ENCODE measurements at places on chromosomes 2 and 18.

DNA sequence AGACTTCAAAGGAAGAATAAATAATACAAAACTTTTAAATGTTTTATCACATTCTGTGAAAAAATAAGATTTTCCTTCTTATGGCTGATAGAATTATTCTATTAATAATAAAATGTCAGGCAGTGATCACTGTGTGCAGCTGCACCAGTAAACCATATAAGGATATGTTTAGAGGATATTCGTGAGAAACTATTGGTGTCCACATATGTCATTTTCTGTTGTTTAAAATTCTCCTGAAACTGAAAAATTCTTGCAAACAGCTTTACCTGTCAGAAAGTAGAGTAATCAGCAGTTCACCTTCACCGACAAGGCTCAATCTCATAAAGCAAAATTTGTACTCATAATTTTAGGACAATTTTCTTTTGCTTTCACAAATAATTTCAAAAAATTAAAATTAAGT lies 170.1 kb upstream of the KCNH7 start:
- DNase-seq, result no peak

DNA sequence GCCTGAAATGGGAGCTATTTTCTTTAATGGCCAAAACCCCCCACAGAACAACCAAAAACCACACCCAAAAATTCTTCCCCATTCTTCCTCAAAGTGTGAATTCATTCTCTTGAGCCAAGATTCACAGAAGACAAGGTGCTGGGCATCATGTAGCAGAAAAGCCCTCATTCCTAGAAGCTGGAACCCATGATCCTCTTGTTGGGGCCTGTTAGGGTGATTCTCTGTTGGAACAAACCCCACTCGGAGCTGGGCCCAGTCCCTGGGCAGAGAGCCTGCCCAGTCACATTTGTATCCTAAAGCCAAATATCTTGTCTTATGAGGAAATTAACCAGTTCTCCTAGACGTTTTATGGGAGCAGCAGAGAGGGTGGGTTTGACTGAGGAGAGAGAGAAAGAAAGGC lies 22.8 kb upstream of the VPS4B start:
- DNase-seq, result no peak

DNA sequence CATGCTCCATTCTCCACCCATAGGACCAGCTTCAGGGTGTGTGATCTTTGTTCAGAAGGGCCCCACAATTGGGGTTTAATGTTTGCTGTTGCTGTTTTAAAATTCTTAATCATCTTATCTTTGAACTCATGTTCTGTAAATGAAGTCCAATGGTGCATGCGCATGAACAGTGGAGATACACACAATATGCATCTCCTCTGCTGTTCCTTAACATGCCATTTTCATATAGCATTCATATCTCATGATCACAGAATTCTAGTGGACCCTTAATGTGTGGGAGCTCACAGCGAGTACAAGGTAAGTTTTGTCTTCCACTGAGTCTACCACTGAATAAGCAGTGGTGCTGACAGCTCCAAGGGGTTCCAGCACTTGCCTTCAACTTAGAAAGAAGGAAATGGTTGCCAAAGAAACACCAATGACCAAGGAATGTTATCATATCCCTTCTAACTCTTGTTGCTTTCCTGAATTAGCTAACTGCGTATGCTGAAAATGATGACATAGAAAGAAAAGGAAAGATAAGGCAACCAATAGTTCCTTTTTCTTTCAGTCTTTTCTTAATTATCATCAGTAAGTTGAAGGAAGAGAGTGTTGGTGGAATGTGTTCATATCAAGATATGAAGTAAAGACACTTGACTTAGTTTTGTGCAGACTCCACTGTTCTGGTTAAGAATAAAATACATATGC lies 258.9 kb upstream of the FBXO11 start:
- no peak for DNase-seq

- DNase-seq, result no peak
Observed at GRCh38 chr2:46800218-46800617, 115.4 kb downstream of the MCFD2 start.

GRCh38 chr2:94874277-94874997 lies 3.2 kb downstream of the TEKT4 start:
- peak; percentile 77 for DNase-seq

- no peak for DNase-seq
Observed at GRCh38 chr2:36769106-36769505, 72.6 kb downstream of the VIT start.

GRCh38 chr2:174395284-174395968 lies at the start of gene SCRN3:
TSS of gene SCRN3 (plus strand) at chr2:174395730. CDS start at chr2:174398284, 2,554 bp downstream.
- peak; percentile 85 for DNase-seq

DNA sequence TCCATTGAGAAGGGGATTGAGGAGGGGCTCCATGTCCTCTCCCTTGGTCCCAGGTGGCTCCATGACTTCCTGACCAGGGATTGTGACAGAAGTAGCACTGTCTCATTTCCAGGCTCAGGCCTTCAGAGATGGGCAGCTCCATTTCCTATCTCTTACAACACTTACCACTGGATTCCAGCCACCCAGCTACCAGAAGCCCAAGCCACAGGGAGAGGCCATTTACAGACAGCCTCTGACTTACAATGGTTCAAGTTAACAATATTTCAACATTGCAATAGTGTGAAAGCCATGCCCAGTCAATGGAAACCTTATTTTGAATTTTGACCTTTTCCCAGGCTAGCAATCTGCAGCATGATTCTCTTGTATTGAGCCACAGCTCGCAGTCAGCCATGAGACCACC lies 164.9 kb upstream of the AGAP1 start:
- no peak for DNase-seq

GRCh38 chr2:69575926-69576325 lies 67.6 kb downstream of the AAK1 start:
- DNase-seq, result no peak

- no peak for DNase-seq
Observed at GRCh38 chr18:12924616-12925015, 23.2 kb upstream of the SEH1L start.

DNA sequence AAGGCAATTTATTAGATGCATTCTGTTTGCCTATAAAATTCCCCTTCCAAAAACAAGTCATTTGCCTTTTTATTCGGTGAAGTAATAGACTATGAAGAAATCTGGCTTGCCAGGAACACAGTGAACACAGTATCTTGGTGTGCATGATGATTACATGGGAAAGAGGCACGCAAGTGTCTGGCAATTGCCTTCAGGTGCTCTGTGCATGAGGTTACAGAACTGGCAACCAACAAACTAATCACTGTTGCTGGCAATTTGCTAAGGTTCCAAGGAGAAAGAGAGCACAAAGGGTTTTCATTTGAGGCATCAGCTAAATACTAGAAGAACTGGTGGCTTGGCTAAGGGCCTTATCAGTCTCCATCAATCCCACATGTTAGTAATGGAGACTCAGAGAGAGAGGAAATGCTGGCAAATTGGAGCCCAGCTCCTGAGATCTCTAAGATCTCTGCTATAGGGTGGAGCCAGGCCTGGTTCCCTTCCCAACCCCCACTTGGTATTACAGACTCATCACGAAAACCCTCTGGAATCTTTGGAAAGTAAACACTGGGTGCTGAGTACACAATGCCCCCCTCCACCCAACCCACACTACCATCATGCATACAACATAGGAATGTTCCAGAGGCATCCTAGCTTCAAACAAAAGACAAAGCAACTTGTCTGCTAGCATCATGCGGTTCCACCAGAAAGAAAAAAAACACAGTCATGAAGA lies 10.4 kb downstream of the RNF152 start:
- DNase-seq, result no peak

- no peak for DNase-seq
Observed at GRCh38 chr2:142131010-142131669, at the start of gene LRP1B. TSS of gene LRP1B (minus strand) at chr2:142131016. CDS start at chr2:142130729, 287 bp downstream.

DNA sequence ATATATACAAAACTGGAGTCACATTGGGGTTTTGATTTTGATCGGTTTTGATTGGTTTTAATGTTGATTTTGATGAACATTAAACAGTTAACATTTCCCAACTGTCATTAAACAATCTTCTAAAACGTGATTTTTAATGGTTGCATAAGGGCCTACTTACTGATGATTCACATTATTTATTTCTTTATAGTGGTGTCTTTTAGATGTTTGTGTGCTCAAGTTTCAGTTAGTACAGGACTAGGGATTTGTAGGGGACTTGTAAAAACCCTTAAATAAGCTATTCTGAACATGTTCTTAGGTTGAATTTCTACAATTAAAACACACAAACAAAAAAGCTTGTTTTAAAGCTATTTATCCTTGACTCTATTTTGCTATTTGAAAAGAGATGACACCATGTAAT lies 61.6 kb downstream of the TTC21B start:
- no peak for DNase-seq

- DNase-seq, result no peak
Observed at GRCh38 chr2:15127301-15127700, 433.8 kb downstream of the NBAS start.

DNA sequence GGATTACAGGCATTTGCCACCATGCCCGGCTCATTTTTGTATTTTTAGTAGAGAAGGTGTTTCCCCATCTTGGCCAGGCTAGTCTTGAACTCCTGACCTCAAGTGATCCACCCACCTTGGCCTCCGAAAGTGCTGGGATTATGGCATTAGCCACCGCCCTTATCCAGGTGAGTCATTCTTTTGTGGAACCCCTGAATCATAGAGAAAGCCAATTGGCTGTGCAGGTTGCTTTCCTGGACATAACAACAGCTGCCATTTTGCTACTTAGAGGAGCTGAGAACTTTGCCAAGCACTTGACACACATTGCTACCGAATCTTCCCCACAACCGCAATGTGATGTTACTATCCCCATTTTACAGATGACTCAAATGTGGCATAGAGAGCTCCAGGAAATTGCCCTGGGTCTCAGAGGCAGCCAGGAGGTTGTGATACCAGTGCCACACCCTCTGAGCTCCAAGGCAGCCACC lies 36.0 kb downstream of the SETBP1 start:
- peak; percentile 84 for DNase-seq

DNA sequence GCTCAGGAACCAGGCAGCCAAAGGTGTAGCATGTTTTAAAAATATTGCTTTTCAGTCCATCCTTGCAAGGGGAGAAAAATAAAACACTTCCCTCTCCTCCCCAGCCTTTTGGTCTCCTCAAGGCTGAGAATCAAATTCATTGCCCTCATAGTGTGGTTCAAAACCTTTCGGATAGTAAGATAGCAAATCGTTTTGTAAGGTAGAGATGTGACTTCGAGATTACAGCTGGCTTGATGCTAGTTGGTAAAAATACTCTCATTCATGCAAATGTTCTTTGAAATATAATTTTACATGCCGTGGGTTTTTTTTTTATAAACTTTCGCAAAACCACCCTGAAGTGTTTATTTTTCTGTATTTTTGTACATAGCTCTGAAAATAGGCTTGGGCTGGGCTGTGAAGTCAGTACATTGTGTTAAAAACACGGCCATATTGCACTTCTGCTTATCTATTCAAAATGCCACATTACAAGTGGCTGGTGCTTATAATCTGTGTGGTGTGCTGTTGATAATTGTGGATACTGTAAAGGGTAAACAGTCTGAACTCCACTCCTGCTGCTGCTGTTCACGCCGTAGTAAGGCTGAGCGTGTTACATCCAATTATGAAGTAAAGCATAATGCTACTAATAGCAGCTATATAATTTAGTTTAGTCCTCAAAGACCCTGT lies 172.0 kb upstream of the SIX3 start:
- DNase-seq, result no peak

- DNase-seq, result no peak
Observed at GRCh38 chr2:45786030-45786835, 134.8 kb downstream of the PRKCE start.

- DNase-seq, result no peak
Observed at GRCh38 chr18:78630981-78631510, 348.6 kb upstream of the SALL3 start.

DNA sequence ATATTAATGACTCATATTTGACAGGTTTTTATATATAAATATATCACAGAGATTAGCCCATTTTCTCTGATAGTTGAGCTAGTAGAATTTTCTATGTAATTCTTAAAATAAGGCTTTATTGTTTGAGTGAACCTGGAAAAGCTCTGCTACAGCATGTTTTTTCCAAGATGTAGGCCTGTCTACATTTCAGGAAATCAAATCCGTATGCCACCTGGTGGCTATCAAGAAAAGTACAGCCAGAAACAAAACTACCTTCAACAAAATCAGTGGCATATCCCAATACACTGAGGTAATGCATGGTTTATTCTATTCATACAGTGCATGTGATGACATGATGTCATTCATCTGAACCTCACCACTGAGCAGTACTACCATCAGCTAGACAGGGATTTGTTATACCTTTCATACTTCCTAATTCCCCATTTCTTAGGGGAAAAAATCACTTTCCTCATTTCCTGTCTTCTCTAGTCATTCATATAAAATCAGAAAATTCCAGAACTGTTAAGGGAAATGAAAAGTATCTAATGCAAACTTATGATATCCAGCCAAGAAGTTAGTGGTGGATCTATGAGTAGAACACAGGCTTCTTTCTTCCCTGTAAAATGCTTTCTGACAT lies 310.4 kb upstream of the SYT4 start:
- peak; percentile 36 for DNase-seq

DNA sequence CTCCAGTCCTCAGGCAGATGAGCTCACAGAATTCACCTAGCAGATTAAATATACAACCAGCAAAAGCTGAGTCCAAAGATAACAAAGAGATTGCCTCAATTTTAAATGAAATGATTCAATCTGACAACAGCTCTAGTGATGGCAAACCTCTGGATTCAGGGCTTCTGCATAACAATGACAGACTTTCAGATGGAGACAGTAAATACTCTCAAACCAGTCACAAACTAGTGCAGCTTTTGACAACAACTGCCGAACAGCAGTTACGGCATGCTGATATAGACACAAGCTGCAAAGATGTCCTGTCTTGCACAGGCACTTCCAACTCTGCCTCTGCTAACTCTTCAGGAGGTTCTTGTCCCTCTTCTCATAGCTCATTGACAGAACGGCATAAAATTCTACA lies 86.0 kb downstream of the PTRHD1 start:
- no peak for DNase-seq

- no peak for DNase-seq
Observed at GRCh38 chr18:48771641-48772375, 179.0 kb downstream of the SMAD7 start.

GRCh38 chr2:31945572-31945935 lies 65.3 kb downstream of the MEMO1 start:
- DNase-seq, result no peak

GRCh38 chr2:15638720-15639119 lies 47.1 kb downstream of the DDX1 start:
- DNase-seq, result no peak

DNA sequence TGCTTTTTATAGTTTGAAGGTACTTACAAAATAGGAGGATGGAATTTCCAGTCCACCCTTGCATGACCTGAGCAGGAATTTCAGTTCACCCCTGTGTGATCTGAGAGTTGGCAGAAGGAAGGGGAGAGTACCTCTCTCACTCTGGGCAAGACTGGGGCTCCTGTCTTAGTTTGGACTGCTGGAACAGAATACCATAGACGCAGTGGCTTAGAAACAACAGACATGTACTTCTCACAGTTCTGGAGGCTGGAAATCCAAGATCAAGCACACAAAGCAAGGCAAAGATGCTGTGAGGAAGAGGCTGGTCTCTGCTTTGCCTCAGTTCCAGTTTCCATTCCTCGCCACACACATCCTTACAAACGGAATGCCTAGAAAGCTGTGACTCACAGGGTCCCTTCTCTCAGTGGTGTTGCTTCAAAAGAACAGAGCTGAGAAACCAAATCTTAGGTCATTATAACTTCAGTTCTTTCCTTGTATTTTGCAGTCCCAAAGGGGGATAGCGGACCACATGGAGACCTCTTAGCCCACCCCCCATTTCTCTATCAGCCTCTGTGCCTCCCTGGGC lies 108.8 kb upstream of the HAAO start:
- no peak for DNase-seq

GRCh38 chr18:76353046-76353445 lies 142.0 kb downstream of the ZNF516 start:
- no peak for DNase-seq

All from activated CD4-positive, alpha-beta T cell treated with anti-CD3 and anti-CD28 coated beads, Interleukin-2, Interleukin-6, amounts not matched to agents 100 ng/mL and 50 ng/mL, durations not matched to agents 16 hours and 8 hours (primary cell).